Sigmoid colon (tissue), 7 donors: ENCODE measurements at places on chromosomes 2 and 18. TPM values are rescaled to one million over a fixed set of nuclear protein-coding genes. Genes with fewer than 3 reads are reported as not detected.
A peak's percentile ranks its signal among the peaks of the same experiment; 100 is the strongest.

DTNA gene
- 115 TPM for total RNA-seq

ALPG gene
- not detected for total RNA-seq

DNA sequence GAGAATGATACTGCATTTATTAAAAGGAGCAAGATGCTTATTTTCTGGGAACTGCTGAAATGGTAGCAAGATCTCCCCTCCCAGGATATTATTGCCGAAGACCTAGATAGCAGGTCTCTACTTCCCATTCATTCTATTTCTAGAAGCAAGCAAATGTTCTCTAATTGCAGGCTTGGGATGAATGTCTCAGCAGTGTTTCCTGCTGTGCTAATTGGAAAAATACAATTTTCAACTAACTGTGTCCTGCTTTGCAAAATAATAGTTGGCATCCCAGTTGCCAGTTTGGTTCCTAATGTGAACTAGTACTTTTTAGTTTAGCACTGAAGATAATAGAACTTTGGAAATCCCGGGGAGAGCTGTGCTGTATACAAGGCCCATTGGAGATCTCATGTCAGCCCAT lies 26.1 kb downstream of the SLC20A1 start:
- no peak for DNase-seq

- no peak for DNase-seq
These were observed 251.5 kb downstream of the TFCP2L1 start for GRCh38 chr2:121033461-121033996.

GRCh38 chr2:123085484-123085883 lies 939.6 kb upstream of the CNTNAP5 start:
- no peak for DNase-seq

- no peak for DNase-seq
These were observed 305.7 kb upstream of the VRK2 start for GRCh38 chr2:57740891-57741290.

DNA sequence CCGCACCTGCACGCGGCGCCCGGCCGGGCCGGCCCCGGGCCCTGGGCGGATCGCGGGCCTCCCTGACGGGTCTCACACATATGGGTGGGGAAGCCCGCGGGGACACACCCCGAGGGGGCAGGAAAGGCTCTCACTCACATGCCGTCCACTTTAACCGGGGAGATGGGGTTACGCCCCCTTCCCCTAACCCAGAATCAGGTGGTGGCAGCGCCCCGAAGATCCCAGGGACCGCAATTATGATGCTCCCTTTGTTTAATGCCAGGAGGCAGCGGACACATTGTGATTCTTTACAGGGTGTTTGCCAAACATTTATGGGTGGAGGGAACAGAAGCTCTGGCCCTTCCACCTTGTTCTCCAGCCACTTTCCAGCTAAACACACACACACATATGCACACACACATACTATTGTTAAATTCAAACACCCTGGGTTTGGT lies 424 bp upstream of the ANKRD44 start:
- DNase-seq: no peak

GRCh38 chr2:49687918-49688317 lies 533.6 kb upstream of the FSHR start:
- DNase-seq: no peak

- no peak for DNase-seq
These were observed 37.7 kb upstream of the GPR155 start for GRCh38 chr2:174524527-174524926.

DNA sequence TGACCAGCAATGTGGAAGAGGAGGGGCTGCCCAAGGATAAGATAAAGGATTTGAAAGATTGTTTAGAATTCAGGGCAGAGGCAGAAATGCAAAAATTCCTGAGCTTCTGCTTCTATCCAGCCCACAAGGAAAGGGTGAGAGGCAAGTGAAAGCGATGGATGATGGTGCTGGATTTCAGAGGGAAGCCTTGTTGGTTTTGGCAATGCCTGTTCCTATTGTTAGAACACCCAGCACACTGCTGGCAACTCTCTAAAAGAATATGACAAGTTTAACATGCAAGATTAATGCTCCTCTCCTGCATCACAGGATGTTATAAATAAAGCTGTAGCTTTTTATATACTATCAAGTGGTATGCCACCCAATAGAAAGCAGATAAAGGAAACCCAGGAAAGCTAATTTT lies 92.6 kb downstream of the ZNF385B start:
- no peak for DNase-seq

- DNase-seq: no peak
These were observed 134.5 kb upstream of the CAB39 start for GRCh38 chr2:230578106-230578505.

- DNase-seq: no peak
These were observed 2.9 kb upstream of the TYMS start for GRCh38 chr18:654601-655000.

DNA sequence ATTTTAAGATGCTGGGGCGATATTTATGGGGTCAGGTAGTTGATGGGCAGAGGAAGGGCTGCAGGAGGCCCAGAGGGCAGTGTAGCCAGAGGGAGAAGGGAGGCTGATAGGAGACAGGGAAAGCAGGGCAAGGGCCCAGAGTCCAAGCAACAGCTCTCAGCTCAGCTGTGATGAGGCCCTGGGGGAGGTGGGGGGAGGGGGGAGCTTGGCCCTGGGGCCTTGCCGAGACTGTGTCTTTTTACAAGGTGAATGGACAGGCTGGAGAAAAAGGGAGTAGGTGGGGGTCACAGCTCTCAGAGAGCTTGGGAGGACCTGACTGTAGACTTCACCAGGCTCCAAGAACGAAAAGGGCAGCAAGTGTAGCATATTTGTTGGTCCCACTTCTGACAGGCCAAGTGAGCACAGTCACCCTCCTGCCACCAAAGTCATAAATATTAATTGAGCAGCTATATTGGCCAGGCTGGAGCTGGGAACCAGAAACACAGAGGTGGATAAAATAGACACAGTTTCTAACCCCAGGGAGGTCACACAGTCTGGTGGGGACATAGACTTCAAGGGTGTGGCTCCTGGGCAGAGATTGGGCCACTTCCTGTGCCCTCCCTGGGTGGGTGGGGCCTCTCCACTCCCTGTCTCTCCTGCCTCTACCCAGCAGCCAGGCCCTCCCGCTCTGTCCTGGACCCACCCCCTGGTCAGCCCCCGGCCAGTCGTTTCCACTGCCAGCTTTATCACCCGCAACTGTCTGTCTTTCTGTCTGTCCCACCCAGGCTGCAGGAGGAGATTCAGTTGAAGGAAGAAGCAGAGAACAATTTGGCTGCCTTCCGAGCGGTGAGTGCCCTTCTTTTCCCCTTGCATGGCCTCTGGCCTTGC lies 1.4 kb downstream of the DES start:
- DNase-seq: peak; percentile 91

- DNase-seq: no peak
These were observed 888.4 kb downstream of the TRIB2 start for GRCh38 chr2:13604951-13605661.

DNA sequence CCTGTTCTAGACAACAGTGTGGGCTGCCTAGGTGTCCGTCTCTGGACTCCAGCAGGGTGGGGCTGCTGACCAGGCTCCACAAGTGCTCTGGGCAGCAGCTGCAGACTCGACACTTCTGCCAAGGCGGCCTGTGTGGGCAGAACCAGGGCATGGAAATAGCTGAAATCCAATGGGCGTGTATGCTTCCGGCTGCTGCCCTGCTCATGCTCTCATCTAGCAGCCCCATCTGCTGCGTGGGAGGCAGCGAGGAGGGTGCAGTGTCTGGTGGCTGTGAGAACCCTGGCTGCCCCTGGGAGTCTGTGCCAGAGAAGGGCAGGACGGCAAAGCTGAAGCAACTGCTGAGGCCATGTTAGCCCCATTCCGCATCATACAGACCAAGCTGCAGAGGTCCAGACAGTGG lies 174.9 kb downstream of the SOX11 start:
- no peak for DNase-seq
